NCI-H446 treated with DMSO at 0.1 percent for 48 hours (cell line): ENCODE measurements at places on chromosomes 1 and 21.

DNA sequence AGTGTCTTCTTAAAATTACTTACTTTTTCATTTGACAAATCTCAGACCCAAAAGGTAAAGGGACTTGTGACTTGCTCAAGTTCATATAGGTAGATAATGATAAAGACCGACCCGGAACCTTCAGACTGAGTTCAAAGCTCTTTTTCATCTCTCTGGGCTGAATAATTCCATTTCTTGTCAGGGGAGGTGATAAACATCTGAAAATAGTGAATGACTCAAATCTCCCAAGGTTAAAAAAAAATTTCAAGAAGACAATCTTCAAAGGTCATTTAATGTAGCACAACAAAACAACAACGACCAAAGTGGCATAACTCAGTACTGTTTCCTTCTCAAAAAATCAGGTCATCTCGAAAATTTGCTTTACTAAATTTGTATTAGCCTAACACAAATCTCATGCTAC, 20.6 kb downstream of the LUZP1 start:
- no peak for DNase-seq

DNA sequence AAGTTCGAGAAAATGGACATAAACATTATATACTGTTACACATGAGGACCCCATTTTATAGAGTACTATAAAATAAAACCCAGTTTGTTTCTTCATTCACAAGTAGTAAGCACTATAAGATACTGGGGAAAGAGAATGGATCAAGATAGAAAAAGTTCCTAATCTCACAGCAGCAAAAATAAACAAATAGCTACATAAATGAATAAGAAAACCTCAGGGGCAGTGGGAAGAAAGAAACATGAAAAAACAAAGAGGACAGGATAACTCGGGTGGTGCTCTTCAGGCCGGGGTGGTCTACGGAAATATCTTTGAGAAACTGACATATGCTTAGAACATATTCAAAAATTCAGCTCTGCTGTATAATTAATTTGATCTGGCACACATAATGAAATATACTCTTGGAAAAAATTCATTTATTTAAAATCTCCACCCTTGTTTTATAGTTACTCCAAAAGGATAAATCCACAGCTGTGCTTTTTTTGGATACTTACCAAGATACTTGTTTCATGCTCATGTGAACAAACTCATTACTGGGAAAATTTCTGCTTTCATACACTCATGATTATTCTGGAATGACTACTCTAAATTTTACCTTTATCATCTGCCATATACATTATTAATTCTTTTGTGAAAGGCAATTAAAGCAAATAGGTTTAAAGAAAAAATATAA, 20.0 kb downstream of the CEP170 start:
- peak; percentile 77 for DNase-seq

DNA sequence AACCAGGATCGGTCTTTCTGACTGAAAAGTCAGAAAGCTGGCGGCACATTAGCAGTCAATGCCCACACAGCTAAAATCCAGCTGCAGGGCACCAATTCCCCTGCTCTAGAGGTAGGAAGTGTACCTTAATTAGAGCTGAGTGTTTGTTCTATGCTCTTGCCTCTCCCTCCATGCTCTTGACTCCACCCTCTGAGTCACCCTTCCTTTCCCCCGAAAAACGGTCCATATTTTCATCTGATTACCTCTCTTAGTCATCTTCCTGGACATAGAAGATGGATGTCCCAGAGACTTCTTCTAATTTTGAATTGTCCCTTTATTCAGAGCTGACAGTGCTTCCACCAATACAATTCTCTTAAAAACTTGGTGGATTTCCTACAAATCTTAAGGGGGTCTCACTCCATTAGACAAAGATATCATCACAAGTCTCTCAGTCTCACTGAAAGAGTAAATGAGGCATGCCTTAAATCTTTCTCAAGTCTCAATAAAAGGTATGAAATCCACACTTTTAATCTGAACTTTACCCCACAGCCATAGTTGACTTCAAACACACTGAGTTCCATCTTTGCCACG, 44.1 kb upstream of the SLC19A1 start:
- no peak for DNase-seq

GRCh38 chr1:228004856-228005462, 1.8 kb upstream of the WNT3A start:
- DNase-seq = no peak

DNA sequence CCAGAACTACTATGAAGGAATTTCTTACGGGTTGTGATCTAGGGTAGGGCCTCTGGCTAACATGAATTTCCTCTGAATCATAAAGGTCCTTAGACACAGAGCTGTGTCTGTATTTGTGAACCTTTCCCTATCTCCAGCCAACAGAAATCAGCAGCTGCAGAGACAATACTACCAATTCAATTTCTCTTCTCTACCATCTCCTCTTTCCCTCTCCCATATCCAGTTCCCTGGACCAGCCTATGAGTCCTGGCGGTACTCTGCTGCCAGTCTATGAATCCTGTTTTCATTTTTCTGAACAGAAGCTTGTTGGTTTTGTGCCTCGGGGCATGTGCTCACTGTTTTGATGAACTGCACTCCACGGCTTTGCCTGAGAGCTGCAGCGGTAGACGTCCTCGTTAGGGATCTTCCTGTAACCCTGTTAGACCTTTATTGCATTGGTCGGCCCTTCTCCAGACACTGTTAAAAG, 458.0 kb upstream of the VAMP3 start:
- DNase-seq = no peak

- DNase-seq = no peak
Measured at GRCh38 chr1:201395936-201396335, 3.2 kb downstream of the LAD1 start.

GRCh38 chr1:205523261-205523890, 18.9 kb downstream of the CDK18 start:
- no peak for DNase-seq

DNA sequence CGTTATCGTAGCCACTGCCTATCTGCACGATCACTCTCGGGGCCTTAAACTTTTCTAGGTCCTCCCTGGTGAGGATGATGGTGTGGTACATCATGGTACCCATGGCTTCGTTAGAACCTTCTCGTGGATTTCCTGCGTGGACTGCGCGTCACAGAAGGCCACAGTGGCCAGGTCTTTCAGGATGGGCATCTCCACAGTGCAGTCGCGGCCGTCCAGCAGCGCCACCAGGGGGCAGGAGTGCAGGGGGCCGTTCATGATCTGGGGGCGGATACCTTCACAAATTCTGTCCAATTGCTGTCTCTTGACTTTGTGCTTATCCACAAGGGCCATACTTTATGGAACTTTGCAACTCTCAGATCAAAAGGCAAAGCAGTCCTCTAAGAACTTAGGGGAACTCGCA, 69.6 kb downstream of the WLS start:
- no peak for DNase-seq

- DNase-seq = no peak
Measured at GRCh38 chr1:85992791-85993190, 163.8 kb downstream of the COL24A1 start.

DNA sequence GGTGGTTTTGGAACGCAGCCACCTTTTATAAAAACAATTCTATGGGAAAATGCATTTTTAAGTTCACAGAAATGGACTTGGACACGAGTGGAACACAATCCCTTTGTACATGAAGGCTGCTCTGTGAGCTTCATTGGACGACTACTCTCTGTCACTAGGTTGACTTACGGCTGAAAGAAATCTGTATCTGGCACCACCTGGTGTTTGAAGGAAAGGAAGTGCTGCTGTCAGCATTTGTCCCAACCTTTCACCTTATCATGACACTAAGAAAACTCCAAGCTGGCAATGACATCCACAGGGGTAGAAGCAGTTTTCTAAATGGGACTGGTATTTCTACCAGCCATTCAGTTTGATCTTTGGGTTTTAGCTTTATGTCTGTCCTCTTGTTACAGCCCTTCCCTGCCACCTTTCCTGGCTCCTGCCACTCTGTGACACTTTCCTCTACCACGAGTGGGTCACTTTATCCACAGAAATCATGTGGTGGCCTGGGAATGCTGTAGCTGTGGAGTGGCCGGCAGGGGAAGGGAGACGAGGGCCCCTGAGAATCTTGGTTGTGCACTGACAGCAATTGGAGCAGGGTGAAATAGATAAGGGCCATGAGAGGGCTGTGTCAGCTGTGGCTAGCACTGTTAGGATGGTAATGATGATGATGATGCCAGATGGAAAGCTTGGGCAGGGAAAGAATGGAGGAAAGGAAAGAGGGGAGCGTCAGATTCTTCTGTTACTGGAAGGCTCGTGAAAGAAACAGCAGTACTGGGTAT, 85.2 kb downstream of the TBX19 start:
- DNase-seq = no peak
